ENCODE measurements at places on chromosomes 11 and 22. TPM values are rescaled to one million over a fixed set of nuclear protein-coding genes. Genes with fewer than 3 reads are reported as not detected.

Gene MIAT
- 0.22 TPM for total RNA-seq

Gene RASD2
- total RNA-seq = not detected

Gene P4HA3
- 36.3 TPM for total RNA-seq

Gene TMPRSS4
- total RNA-seq = not detected

Gene SMTNL1
- total RNA-seq = not detected

Gene KCNQ1OT1
- total RNA-seq = 0.79 TPM

Gene ST14
- not detected for total RNA-seq

Gene RNF141
- total RNA-seq = 49.0 TPM

Gene SSH3
- 7.3 TPM for total RNA-seq

Gene C11orf42
- not detected for total RNA-seq

Gene SLC22A9
- not detected for total RNA-seq

Gene TOB2
- total RNA-seq = 11.6 TPM

Gene PHOX2A
- total RNA-seq = not detected

Gene BRSK2
- total RNA-seq = 0.22 TPM

Gene MS4A4A
- total RNA-seq = not detected

Gene MOGAT2
- not detected for total RNA-seq

Gene SCN2B
- total RNA-seq = not detected

Measured in lung microvascular endothelial cell (primary cell).